Panc1 (cell line): ENCODE measurements at places on chromosomes 16 and 17. TPM values are rescaled to one million over a fixed set of nuclear protein-coding genes. Genes with fewer than 3 reads are reported as not detected.
A peak's percentile ranks its signal among the peaks of the same experiment; 100 is the strongest.

GRCh38 chr16:58574895-58575294 lies 54.7 kb downstream of the CNOT1 start:
- no peak overlapping the region for H3K4me3 ChIP-seq
- H3K36me3 ChIP-seq: peaks cover 37% of the 10 kb centered on the region
- H3K27me3 ChIP-seq: no peaks in the 10 kb centered on the region
- H3K27ac ChIP-seq: no peak overlapping the region
- DNase-seq: no peak
- no peaks in the 10 kb centered on the region for H3K4me1 ChIP-seq

Gene MEOX1
- 0.21 TPM for total RNA-seq

GRCh38 chr17:79619636-79620206 lies 8.9 kb upstream of the RBFOX3 start:
- DNase-seq: no peak
- H3K4me3 ChIP-seq: no peak overlapping the region
- no peak overlapping the region for H3K27ac ChIP-seq
- no peaks in the 10 kb centered on the region for H3K36me3 ChIP-seq
- H3K4me1 ChIP-seq: no peaks in the 10 kb centered on the region
- peaks cover 19% of the 10 kb centered on the region for H3K27me3 ChIP-seq

- H3K27me3 ChIP-seq: no peaks in the 10 kb centered on the region
- no peak for DNase-seq
- no peaks in the 10 kb centered on the region for H3K4me1 ChIP-seq
- H3K27ac ChIP-seq: peak overlapping the region; percentile 12; the same call in 1 of the 2 replicates
- no peaks in the 10 kb centered on the region for H3K36me3 ChIP-seq
Observed at GRCh38 chr17:58786586-58787295, 31.1 kb downstream of the PPM1E start.

DNA sequence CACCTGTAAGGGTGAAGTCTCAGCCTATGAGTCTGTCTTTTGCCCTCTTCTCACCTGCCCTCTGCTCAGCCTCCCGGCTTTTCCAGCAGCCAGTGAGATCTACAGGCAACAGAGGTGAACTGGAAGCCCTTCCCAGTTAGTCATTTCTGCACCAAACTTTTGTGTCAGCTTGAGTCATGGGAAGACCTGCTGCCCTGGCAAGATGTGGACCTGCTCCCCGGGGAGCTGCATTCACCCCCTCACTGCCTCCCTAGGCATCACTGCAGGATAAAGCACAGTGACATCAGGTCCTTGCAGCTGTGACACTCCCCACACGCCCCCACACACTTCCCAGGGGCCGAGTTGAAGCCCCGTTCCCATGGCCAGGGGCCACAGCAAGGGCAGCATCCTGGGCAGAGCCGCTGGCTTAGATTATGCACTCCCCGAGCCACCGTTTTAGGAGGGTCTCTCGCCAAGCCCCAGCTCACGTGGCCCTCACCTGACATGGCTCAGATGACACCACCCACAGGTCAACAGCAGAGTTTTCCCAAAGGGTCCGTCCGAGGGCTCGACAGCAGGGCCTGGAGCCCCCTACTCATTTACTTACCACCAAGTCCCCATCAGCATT lies 6.5 kb upstream of the ABR start:
- peaks cover 18% of the 10 kb centered on the region for H3K4me1 ChIP-seq
- no peaks in the 10 kb centered on the region for H3K36me3 ChIP-seq
- DNase-seq: no peak
- H3K4me3 ChIP-seq: no peak overlapping the region
- no peak overlapping the region for H3K27ac ChIP-seq

DNA sequence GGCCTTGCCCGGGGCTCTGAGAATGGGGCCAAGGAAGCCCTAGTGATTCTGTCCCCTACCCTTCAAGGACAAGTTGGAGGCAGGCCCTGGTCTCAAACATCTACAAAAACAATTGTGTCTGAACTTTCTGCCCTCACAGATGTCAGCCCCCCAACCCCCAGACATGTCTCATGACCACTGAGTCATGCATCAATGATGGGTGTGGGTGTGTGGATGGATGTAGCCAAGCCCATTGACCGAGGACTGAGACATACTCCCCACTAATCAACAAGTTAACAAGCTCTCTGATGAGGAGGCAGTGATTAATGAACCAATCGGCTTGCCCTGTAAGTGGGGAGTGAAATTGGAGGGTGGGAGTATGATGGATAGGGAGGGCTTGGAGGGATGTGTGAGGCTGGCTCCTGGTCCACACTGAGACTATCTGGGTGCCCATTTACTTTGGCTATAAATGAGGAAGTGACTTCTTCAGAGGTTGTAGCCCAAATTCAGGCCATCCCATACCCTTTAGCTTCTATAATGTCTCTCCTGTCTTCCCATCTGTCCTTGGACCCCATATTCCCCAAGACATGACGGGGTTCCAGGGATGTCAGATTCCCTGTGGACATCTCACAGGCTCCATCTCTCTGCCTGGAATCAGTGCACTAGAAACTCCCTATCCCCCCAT lies 97.1 kb upstream of the TMEM97 start:
- H3K27ac ChIP-seq: no peak overlapping the region
- no peak for DNase-seq

Gene WFDC1
- total RNA-seq: not detected

GRCh38 chr17:17526369-17526768 lies 30.2 kb upstream of the RASD1 start:
- no peaks in the 10 kb centered on the region; the same call in 1 of the 2 replicates for H3K4me1 ChIP-seq
- H3K4me3 ChIP-seq: no peak overlapping the region
- H3K27ac ChIP-seq: no peak overlapping the region
- H3K27me3 ChIP-seq: no peaks in the 10 kb centered on the region
- no peaks in the 10 kb centered on the region for H3K36me3 ChIP-seq
- no peak for DNase-seq

DNA sequence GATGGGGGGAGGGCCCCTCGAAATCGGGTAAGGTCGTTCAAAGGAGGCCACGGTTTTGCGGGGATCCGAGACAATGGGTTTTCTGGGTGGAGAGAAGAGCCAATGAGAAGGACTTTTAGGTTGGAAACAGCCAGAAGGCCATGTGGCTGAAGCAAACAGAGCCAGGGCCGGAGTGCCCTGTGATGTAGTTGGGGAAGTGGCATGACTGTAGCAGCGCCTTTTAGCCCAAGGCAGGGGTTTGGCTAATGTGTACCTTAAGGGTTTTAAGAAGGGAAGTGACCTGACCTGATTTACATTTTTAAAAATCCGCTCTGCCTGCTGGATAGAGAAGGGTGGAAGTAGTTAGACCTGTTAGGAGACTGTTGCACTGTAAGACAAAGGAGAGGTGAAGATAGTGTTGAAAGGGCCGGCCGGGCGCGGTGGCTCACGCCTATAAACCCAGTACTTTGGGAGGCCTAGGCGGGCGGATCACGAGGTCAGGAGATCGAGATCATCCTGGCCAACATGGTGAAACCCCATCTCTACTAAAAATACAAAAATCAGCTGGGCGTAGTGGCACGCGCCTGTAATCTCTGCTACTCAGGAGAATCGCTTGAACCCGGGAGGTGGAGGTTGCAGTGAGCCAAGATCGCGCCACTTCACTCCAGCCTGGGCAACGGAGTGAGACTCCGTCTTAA lies 1.0 kb downstream of the LYRM1 start:
- no peaks in the 10 kb centered on the region for H3K27me3 ChIP-seq
- peak overlapping the region; percentile 91 for H3K4me3 ChIP-seq
- DNase-seq: no peak
- peaks cover 3% of the 10 kb centered on the region; the same call in 1 of the 2 replicates for H3K36me3 ChIP-seq

GRCh38 chr17:45313421-45313771 lies 3.4 kb downstream of the MAP3K14 start:
- peaks cover 10% of the 10 kb centered on the region for H3K36me3 ChIP-seq
- peaks cover 52% of the 10 kb centered on the region for H3K4me1 ChIP-seq
- H3K27me3 ChIP-seq: no peaks in the 10 kb centered on the region
- peak overlapping the region; percentile 98 for H3K27ac ChIP-seq

DNA sequence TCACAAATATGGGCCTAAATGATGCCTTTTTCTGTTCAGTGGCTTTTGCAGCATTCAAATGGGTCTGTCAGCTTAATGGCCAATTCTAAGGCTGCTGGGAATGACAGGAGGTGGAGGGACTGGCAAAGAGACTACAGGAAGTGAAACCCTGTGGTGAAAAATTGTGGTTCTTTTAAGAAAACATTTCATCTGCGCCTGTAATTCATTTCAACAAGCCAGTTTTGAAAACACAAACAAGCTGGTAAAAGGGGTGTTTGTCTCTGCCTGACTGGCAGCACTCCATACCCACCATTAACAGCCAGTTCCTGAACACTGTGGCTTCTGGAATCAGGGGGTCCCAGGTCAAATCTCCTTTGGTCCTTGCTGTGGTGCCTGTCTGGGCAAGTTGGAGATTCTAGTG lies 3.6 kb upstream of the KDM8 start:
- H3K27me3 ChIP-seq: no peaks in the 10 kb centered on the region
- H3K27ac ChIP-seq: no peak overlapping the region
- no peak overlapping the region for H3K4me3 ChIP-seq

- peaks cover 3% of the 10 kb centered on the region; the same call in 1 of the 2 replicates for H3K36me3 ChIP-seq
- no peak overlapping the region for H3K4me3 ChIP-seq
- peaks cover 14% of the 10 kb centered on the region for H3K4me1 ChIP-seq
Observed at GRCh38 chr17:50710025-50710424, 2.3 kb upstream of the ANKRD40 start.

Gene ZNF75A
- 24.5 TPM for total RNA-seq

Gene PTX4
- total RNA-seq: not detected

DNA sequence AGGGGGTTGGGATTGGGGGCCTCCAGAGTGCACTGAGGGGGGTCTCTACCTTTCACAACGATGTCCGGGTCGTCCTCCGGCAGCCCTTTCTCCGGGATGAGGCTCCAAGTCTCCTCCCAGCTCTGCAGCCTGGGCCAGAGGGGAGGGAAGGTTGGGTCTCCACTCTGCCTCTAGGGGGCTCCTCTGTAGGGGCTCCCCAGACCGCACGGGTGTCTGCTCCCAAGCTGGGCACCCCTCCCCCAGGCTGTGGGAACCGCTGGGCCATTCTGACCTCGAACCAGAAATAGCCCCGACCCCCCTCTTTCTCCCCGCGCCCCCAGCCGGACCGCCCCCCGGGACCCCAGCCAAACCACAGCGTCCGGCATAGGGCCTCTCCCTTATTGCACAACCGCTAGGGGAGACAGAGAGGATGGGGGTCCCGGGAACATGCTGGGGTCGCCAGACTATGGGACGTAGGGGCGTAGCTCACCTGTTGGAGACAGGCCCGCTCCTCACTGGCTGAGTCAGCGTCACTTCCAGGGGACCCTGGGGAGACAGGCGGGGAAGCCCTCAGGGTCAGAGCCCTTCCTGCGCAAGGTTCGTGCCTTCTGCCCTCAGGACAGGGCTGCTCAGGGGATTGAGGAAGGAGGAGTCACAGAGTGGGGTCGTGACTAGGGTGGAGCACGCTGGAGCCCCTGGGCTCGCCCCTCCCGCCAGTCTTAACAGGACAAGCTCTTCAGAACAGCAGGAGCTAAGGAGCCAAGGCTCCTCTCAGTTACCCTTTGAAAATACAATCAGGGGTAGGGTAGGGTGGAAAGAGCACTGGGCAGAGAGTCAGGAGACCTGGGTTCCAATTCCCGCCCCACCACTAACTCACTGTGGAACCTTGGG lies 2.7 kb downstream of the PLEKHH3 start:
- peak overlapping the region; percentile 75 for H3K27ac ChIP-seq
- DNase-seq: no peak
- H3K4me3 ChIP-seq: peak overlapping the region; percentile 85
- peaks cover 8% of the 10 kb centered on the region for H3K4me1 ChIP-seq
- H3K27me3 ChIP-seq: no peaks in the 10 kb centered on the region

Gene ARHGAP27
- 39.2 TPM for total RNA-seq

Gene RRAD
- 4.3 TPM for total RNA-seq

DNA sequence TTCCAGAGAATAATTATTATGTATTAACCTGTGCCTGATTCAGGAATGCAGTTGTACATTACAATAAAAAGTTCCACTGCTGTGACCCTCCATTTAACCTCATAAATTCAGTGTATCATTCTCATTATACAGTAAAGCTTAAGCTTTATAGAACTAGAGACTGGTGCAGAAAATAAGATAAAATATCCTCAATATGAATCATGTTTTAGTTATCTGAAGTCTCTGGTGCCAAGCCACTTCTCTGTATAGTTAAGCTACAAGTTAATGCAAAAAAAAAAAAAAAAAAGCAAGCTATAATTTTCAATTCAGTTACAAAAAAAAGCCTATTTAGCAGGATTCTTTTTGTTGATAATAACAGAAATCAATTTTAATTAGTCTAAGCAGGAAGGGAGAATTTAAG lies 22.4 kb upstream of the SMIM36 start:
- H3K27ac ChIP-seq: no peak overlapping the region
- no peaks in the 10 kb centered on the region for H3K4me1 ChIP-seq
- no peak for DNase-seq
- H3K4me3 ChIP-seq: no peak overlapping the region
- H3K27me3 ChIP-seq: no peaks in the 10 kb centered on the region
- H3K36me3 ChIP-seq: no peaks in the 10 kb centered on the region

- no peaks in the 10 kb centered on the region for H3K27me3 ChIP-seq
- no peaks in the 10 kb centered on the region; the same call in 1 of the 2 replicates for H3K4me1 ChIP-seq
- DNase-seq: no peak
- H3K27ac ChIP-seq: no peak overlapping the region
- no peaks in the 10 kb centered on the region for H3K36me3 ChIP-seq
Observed at GRCh38 chr16:68629351-68629910, 15.7 kb upstream of the CDH3 start.

DNA sequence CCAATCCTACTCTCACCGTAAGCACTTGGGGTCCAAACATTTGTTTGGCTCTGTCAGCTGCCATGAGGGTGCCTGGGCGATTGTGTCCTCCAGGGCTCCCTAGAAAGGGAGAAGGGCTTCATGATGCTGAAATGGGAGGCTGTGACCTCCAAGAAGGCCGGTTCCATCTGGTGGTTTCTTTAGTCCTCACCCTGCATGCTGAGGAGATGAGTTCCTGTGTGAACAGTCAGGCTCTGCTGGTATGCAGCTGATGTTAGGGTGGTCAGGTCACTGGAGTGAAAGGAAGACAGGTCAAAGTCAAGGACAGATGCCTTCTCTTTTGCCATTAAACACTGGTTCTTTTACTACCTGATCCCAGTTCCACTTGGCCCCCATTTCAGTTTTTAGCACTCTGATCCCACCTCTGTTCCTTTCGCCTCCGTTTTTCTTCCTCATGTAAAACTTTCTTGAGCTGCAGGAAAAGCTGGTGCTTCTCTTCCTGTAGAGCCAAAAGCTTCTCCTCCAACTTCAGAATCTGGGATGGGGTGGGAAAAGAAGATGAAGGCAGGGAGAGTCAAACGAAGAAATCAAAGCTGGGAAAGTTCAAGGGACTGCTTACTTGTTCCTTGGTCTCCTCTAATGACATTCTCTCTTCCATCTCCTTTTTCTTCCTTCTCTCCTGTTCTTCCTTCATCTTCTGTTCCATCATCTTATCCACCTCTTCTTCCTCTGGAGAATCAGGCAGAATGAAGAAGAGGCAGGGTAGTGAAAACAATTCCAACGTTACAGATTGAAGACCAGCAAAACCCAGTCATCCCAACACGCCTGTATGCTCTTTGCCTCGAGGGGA lies 1.1 kb downstream of the GPS2 start:
- no peaks in the 10 kb centered on the region for H3K27me3 ChIP-seq
- peaks cover 29% of the 10 kb centered on the region for H3K36me3 ChIP-seq
- DNase-seq: no peak
- peak overlapping the region; percentile 88 for H3K27ac ChIP-seq
- peak overlapping the region; percentile 66 for H3K4me3 ChIP-seq
- H3K4me1 ChIP-seq: peaks cover 42% of the 10 kb centered on the region
